ENCODE measurements at places on chromosomes 11 and 22. TPM values are rescaled to one million over a fixed set of nuclear protein-coding genes. Genes with fewer than 3 reads are reported as not detected.

DNA sequence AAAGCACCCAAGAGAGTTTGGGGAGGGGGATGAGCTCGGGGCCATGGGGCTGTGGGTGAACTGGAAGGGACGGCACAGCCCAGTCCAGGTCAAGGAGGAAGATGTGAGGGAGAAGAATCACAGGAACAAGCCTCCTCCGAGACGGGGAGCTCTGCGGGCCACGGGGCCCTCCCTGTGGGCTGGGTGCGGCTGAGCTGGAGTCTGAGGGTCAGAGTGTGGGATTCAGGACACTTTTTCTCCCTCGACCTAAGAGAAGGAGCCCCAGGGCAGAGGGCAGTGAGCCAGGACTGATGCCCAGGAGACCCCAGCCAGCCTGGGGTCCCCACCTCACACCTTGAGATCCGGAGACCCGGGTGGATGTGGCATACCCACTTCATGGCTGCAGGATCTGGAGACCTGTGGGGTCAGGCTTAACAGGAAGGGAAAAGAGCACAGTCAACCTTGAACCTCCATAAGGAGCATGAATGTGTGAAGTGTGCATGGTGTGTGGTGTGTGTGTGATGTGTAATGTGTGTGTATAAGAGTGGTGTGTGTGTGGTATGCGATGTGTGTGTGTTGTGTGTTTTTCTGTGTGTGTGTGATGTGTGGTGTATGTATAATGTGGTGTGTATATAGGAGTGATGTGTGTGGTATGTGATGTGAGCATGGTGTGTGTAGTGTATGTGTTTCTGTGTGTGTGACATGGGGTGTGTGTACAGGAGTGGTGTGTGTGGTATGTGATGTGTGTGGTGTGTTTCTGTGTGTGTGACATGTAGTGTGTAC is 504.6 kb downstream of the BRD1 start:
- no peaks in the 10 kb centered on the region for H3K4me1 ChIP-seq
- H3K27ac ChIP-seq, result no peak overlapping the region

The ZNF280B gene
- 0.67 TPM for polyA plus RNA-seq

DNA sequence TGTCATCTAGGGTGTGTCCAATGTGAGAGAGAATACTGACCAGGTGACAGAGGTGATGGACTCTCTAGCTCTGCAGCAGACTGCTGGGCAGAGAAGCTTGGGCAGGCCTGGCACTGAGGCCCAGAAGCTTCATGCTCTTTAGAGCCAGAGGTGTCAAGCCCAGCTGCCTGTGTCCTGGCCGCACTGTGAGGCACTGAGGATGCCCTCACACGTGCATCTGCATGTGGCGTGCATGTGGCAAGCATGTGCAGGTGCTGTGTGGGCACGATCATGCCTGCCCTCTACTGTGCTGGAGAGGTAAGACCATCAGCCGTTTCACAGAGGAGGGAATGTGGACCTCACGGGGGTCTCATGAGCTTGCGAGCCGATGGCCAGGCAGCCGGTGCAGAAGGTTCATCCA is 15.8 kb upstream of the TXNRD2 start:
- no peaks in the 10 kb centered on the region for H3K27me3 ChIP-seq
- H3K4me1 ChIP-seq, result no peaks in the 10 kb centered on the region
- DNase-seq, result no peak

GRCh38 chr22:20506543-20507252 is 712 bp upstream of the MED15 start:
- H3K27ac ChIP-seq, result no peak overlapping the region
- peak overlapping the region; percentile 79 for H3K4me3 ChIP-seq
- H3K36me3 ChIP-seq, result peaks cover 3% of the 10 kb centered on the region
- no peaks in the 10 kb centered on the region for H3K27me3 ChIP-seq
- peaks cover 32% of the 10 kb centered on the region for H3K4me1 ChIP-seq

DNA sequence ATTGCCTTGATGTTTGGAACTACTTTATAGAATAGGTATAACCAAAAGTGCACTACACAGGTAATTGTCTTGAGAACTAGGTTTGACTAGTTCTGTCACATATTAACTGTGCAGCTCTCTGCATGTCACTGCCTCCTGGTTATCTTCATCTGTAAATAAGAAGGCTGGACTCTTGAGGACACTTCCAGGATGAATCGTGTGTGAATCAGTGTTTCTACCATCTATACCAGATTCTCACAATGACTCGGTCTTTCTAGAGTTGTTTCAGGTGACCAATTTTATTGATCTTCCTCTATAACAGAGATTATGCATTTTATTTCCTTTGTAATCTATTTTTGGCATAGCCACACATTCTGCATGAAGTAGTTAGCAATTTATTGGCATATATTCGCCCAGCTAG is 1181.0 kb upstream of the TENM4 start:
- no peak overlapping the region for H3K27ac ChIP-seq
- H3K27me3 ChIP-seq, result no peaks in the 10 kb centered on the region
- no peaks in the 10 kb centered on the region for H3K36me3 ChIP-seq
- no peak for DNase-seq

DNA sequence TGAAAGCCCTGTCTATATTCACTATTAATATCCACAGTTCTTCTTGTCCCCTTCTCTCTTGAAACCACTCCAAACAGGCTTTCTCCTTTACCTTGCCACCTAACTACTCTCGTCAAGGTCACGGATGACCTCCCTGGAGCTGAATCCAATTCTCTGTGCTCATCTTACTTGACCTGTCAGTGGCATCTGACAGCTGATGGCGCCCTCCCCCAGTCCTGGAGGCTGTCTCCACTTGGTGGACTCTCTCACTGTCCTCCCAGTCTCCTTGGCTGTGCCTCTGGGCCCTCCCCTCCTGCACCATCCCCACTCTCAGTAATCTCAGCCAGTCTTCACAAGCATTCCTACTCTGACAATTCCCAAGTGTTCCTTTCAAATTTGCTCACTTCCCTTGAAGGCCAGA is 8.7 kb downstream of the TNKS1BP1 start:
- H3K27ac ChIP-seq, result no peak overlapping the region
- H3K4me3 ChIP-seq, result no peak overlapping the region
- peaks cover 9% of the 10 kb centered on the region for H3K4me1 ChIP-seq
- no peak for DNase-seq
- H3K36me3 ChIP-seq, result peaks cover 5% of the 10 kb centered on the region

The CHADL gene
- polyA plus RNA-seq, result not detected

DNA sequence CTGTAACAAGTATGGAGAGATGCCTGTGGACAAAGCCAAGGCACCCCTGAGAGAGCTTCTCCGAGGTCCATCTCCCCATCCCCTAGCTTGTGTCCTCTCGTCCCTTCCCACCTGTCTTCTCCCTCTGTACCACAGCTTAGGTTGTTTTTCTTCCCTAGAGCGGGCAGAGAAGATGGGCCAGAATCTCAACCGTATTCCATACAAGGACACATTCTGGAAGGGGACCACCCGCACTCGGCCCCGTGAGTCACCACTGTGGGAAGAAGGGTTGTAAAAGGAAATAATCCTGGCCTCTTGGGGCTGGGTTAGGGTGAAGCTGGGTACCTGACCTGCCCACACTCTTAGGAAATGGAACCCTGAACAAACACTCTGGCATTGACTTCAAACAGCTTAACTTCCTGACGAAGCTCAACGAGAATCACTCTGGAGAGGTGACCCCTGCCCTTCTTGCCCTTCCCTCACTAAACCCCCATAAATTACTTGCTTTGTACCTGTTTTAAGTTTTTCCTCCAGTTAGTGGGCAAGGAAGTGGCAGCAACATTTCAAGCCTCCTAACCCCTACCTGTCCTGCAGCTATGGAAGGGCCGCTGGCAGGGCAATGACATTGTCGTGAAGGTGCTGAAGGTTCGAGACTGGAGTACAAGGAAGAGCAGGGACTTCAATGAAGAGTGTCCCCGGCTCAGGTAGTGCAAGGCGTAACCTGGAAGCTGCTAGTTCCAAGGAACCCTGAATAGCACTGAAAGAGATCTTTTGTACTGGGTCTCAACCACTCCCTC is 3.1 kb downstream of the TAF10 start:
- H3K27ac ChIP-seq, result no peak overlapping the region
- H3K4me3 ChIP-seq, result no peak overlapping the region
- no peak for DNase-seq
- H3K27me3 ChIP-seq, result no peaks in the 10 kb centered on the region
- peaks cover 50% of the 10 kb centered on the region for H3K4me1 ChIP-seq
- H3K36me3 ChIP-seq, result peaks cover 2% of the 10 kb centered on the region

DNA sequence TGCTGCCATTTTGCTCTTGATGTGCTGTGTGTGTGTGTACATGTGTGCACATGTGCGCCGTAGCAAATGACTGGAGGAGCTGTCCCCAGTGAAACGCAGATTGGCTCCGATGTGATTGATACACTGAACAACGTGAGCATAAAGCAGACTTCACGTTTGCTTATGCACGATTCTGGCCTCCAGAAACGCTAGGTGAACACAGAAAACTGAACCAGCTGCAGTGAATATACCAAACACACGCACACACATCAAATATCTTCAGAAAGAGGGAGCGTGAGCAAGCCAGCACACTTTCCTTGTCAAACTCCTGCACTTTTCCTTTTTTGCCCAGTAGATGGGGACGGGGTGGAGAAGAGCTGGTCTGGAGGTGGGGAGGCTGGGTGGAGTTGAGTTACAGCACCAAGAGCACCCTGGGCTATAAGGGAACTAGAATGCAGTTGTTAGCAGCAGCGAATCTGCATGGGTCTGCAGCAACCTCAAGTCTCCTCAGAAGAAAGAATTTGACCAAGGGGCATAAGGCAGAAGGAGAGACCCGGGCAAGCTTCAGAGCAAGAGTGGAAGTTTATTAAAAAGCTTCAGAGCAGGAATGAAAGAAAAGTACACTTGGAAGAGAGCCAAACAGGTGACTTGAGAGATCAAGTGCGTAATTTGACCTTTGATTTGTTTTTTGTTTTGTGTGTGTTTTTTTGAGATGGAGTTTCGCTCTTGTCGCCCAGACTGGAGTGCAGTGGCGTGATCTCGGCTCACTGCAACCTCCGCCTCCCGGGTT is 77.8 kb upstream of the CADM1 start:
- no peak for DNase-seq
- H3K4me1 ChIP-seq, result no peaks in the 10 kb centered on the region
- no peak overlapping the region for H3K4me3 ChIP-seq
- no peaks in the 10 kb centered on the region for H3K27me3 ChIP-seq

DNA sequence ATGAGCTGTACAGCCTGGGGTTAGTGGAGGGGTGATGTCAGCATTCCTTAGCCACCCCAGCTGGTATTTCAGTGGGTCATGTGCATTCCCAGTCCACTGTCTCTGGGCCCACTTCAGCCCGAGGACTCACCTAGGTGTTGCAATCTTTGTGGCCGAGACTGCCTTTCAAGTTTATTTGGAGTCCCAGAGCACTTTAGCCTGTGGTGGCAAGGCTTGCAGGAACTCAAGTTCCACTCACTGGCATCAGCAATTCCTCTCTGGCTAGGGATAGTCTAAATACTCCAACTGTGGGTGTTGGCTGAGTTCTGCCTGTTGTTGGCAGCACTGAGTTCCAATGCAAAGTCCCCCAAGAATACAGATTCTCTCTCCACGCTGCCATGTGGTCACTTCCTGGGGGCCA is 191.6 kb upstream of the PGR start:
- H3K4me1 ChIP-seq, result no peaks in the 10 kb centered on the region
- H3K27ac ChIP-seq, result no peak overlapping the region
- no peak for DNase-seq
- no peak overlapping the region for H3K4me3 ChIP-seq
- no peaks in the 10 kb centered on the region for H3K27me3 ChIP-seq
